T-helper 1 cell (primary cell): ENCODE measurements at places on chromosomes 7 and 10.
A peak's percentile ranks its signal among the peaks of the same experiment; 100 is the strongest.

DNA sequence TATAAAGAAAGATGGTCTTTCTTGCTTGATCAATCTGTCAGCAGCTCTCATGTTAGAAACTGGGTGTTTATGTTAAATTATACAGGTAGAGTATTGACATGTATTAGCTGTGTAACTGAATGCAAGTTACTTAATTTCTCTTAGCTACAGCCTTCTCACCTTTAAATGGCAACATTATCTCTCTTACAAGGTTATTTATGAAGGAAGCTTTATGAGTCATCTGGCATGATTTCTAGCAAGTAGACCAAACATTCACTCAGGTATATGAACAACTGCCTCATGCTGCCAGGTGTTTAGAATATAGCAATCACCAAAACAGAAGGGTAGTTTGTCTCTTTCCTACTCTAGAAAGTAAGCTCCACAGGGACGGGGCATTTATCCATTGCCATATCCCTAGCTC lies 8.5 kb downstream of the ARL4A start:
- no peak for DNase-seq

DNA sequence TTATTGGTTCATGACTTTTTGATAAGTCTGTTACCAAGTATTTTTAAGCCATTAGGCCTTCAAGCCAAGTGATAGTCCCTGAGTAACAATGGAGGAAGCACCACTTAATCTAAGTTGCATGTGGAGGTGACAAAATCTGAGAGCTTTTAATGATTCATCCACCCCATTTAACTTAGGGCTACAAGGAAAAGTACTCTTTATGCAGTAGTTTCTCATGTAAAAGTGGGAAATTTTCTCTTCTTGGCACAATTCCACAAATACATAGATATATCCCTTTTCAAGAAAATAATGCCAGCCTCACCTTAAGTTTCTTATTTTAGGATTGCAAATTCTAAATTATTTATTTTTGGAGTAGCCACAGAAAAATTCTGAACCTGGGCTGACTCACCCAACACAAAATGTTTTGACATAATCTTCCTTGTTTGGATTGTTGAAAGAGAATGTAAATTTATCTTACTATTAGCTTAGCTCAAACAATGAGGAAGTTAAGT lies 85.7 kb downstream of the SUGCT start:
- no peak for DNase-seq

GRCh38 chr7:150451097-150451793 lies 815 bp downstream of the GIMAP8 start:
- peak; percentile 63 for DNase-seq

- peak; percentile 6 for DNase-seq
Measured at GRCh38 chr10:17455015-17455520, 673 bp upstream of the ST8SIA6 start.

- no peak for DNase-seq
Measured at GRCh38 chr7:70098133-70098561, 499.9 kb downstream of the AUTS2 start.

- no peak for DNase-seq
Measured at GRCh38 chr7:72190146-72190545, 222.0 kb downstream of the CALN1 start.

DNA sequence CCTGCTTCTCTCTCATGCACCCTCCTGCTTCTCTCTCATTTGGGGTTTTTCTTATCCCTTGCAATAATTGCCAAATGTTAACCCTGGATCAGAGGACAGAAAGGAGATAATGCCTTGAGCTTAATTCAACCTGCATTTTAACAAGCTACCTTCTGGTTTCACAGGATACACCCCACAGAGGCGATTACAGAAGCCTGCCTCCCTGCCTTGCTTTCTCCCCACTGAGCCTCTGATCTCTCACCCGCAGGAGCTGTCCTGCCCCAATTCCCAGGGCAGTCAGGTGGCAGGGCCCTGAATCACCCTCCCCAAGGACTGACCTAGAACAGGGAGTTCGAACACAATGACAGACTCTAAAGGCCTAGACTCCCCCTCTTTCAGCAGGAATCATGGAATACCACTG lies 959.5 kb downstream of the GRID1 start:
- no peak for DNase-seq

DNA sequence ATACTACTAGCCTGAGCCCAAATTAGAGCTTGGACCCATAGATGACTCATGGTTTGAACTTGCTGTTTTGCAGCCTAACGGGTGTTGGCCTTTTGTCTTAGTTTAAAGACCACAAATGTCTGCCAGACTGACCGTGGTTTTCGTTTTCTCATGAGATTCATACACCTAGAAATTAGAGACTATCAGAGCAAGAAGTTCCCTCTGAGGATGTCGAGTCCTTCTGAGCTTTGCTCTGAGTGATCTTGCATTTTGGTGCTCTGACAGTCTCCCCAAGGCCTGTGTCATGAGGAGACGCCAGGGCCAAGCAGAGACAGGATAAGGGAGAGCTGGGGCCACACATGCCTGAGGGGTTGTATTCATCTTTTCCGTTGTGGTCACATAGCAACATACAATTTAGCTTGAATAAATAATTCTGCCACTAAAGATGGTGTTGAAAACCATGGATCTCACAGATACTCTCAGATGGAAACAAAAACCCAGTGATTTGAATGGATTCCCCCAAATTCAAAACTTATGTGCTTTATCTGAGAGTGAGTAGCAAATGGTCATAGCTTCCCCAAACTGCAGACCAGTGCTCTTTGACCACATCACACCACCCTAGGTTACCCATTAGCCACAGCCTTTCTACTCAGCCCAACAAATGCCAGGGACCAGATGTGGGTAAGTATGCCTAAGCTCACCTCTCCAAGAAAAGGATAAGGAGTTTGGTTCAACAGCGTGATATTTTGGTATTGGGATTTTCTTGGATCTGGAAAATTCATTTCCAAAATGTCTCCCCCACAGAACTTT lies 762.0 kb upstream of the IGFBP3 start:
- no peak for DNase-seq

- no peak for DNase-seq
Measured at GRCh38 chr7:97346349-97346748, 228.9 kb downstream of the SDHAF3 start.

DNA sequence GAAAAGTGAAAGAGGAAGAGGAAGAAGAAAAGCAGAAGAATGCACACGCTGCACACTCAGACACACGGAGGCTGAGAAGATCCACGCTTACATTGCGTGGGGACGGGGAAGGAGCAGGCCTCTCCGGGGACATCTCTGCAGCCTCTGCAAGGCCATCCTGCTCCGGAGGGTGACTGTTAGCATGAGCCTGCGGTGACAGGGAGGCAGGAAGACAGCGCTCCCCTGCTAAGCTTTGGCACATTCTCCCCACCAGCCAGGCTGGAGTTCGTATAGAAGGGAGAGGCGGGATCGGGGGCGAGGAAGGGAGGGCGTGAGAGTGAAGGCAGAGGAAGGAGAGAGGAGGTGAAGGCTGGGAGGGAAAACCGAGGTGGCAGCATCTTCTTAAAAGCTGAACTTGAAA lies 366.0 kb upstream of the SHH start:
- DNase-seq = no peak

DNA sequence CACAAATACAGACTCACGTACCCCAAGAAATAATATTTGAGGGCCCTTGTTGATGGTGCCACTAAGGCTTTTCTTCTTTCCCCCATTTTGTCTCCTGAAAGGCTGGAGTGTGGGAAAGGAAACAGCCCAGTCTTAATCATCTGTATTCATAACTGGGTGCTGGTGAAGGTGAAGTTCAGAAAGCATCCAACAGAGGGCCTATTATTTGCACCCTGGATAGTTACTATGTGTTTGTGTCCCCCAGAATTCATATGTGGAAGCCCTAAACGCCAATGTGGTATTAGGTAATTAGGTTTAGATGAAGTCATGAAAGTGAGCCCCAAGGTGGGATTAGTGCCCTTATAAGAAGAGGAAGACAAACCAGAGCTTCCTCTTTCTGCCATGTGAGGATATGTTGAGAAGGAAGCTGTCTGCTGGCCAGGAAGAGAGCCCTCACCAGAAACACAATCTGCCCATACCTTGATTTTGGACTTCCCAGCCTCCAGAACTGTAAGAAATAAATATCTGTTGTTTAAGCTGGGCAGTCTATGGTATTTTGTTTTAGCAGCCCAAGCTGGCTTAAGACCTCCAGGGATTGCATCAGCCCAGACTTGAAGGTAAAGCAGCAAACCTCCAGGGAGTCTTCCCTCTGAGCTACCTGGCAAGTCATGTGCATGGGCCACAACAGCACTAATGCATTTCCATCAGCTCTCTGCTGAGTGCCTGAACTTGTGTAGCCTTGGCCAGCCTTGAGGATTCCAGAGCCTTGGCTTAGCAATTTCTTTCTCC lies 90.0 kb upstream of the ADRB1 start:
- no peak for DNase-seq

GRCh38 chr10:92957223-92958010 lies 103.2 kb upstream of the CYP26C1 start:
- DNase-seq = no peak

DNA sequence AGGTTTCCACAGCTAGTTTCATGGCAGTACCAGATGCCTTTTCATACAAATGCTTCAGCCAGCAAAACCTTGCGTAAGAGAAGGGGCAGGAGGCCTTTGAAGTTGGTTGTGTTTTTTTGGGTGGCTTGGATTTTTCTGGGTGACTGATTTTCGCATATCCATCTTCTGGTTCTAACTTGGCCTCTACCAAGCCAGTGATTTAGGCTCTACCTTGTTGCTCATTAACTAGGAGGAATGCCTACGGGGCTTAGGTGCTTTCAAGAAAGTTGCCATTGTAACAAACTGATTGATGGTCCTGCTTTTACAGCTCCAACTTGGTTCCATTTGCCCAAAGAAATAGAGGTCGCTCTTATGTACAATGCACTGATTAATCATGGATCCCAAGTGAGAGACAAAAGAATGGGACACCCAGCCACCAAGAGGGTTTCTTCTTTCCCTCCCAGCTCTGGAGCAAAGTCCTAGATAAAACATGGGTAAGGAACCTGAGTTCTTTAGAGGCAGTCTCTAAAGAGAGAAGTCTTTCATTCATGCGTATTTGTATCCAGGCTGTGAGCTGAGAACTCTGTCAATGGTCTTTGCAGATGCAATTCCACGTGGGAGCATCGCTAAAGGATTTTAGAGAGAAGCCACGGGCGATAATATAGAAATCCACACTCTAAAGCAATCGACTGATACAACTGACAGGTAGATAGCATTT lies 92.1 kb upstream of the FGFR2 start:
- DNase-seq = no peak

DNA sequence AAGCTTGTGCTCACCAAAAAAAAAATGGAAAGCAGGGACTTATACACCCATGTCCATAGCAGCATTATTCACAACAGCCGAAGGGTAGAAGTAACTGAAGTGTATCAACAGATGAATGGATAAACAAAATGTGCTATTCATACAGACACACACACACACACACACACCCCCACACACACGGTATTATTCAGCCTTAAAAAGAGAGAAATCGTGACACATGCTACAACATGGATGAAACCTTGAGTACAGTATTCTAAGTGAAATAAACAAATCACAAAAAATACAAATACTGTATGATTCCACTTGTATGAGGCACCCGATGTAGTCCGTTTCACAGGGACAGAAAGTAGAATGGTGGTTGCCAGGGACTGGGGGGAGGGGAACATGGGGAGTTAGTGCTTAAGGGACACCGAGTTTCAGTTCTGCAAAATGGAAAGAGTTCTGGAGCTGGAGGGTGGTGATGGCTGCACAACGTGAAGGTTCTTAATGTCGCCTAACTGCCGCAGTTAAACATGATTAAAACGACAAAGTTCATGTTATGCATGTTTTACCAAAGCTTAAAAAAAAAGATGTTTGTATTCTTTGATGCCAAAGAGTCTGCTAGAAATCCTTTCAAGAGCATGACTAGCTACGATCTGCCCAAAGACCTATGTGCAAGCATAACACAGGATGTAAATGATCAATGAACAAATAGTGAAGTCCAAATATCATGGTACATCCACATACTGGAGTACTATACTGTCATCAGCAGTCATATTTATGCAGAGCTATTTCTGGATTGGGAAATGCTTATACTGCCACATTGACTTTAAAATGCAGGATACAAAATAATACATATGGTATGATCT lies 7.2 kb downstream of the TNS3 start:
- no peak for DNase-seq

DNA sequence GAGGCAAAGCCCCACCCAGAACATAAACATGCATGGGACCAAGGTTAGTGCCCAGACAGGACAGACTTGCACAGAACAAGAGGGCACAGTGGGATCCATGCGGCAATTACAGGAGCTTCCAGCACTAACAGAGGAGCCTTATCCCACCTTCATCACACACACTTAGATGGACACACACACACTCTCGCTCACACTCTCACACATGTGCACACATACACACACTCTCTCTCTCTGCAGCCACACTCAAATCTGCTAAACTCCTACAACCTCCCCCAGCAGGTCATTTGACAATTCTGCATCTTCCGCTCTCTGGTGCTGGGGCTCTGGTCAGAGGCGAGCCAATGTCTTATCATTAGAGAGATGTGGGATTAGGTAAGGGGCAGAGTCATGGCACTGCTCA lies 120.5 kb downstream of the UBE2H start:
- no peak for DNase-seq

DNA sequence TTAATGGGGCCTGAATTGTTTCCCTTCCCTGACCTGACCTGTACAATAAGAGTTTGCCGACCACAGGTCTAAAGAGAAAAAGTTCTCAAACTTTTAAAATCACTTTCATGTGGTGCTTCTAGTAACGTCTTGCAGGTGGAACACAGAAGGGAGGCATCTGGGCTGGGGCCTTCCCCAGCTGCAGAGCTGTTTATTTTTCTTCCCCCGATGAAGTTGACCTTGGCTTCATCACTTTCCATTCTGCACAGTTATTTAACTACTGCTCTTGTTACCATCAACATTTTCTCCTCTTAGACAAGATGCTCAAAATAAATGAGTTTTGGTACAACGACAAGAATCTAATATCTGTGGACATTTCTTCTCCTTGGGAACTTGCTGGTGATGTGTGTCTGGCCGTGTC lies 181.7 kb downstream of the HERPUD2 start:
- DNase-seq = no peak
